NCI-H774 (cell line): ENCODE measurements at places on chromosomes 5 and 9.

GRCh38 chr9:123246534-123246933, 21.9 kb downstream of the STRBP start:
- DNase-seq, result no peak

DNA sequence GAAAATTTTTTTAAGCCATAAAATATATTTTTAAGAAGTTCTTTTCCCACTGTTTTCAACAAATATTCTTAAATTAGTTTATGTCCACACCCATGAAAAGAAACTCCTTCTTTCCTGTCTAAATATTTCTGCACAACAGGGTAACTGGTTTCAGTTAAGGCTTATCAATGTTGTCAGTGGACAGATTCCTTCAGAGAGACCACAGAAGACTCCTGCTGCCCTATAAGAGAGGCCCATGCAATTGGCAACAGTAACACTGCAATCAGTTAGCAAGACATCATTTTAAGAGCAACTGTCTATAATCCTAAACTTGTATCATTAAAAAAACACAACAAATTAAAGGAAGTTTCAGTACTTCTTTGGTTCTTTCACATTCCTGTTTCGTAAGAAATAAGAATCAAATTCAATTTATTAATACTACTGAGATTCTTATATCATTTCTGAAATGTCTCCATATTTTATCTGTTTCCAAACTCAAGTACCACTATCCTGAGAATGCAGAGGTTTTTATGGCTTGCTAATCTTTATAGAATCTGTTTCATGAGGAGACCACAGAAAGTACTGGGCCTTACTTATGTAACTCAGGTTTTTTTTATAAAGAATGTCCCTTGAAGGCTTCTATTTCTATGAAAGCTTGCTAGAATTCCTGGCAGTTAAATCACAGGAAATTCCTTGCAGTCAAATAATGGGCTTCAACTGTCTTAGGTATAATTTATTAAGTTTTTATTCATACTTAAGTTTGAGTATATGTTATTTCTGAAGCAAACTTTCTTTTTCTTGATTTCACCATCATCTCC, 240.2 kb downstream of the RFX3 start:
- no peak for DNase-seq

GRCh38 chr5:124584991-124585715, 161.3 kb downstream of the ZNF608 start:
- no peak for DNase-seq

DNA sequence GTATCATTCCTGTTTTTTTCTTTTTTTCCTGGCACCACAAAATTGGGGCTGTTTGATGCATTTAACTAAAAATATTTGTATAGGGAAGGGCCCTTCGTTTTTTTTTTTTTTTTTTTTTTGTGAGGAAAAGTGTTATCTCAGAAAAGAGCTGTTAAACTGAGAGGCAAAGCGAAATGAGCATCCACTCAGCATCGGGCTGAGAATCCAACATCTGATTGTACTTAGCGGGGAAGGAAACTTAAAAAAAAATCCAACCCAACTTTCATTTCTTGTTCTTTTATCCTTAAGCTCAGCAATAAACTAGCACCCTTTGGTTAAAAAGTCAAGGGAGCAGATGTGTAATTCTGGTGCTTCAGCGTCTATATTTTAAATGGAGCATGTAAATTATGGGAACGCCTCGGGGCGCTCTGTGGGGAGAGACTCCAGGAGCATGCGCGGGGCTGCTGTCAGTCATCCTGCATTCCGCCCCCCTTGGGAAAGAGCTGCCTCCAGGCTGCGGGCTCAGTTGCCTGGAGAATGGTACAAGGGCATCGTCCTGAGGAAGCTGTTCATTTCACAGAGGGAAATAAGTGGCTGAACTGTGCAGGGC, 33.3 kb downstream of the DMRT2 start:
- no peak for DNase-seq

DNA sequence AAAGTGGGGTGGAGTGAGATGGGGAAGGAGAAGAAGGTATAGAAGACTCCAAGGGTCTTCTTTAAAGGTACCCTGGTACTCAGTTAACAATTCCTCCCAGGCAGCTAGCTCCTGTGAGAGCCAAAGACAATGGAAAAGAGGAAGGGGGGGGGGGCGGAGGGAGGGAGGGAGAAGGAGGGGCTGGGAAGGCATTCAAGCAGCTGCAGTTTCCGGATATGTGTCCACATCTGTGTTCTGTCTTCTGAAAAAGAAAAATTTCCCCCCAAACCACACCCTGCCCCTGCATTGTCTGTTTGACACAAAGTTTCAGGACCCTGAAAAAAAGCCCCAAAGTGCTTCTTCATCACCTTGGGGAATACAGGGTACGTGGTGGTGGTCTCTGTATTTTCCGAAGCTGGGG, 11.1 kb downstream of the SPRY4 start:
- DNase-seq, result no peak

DNA sequence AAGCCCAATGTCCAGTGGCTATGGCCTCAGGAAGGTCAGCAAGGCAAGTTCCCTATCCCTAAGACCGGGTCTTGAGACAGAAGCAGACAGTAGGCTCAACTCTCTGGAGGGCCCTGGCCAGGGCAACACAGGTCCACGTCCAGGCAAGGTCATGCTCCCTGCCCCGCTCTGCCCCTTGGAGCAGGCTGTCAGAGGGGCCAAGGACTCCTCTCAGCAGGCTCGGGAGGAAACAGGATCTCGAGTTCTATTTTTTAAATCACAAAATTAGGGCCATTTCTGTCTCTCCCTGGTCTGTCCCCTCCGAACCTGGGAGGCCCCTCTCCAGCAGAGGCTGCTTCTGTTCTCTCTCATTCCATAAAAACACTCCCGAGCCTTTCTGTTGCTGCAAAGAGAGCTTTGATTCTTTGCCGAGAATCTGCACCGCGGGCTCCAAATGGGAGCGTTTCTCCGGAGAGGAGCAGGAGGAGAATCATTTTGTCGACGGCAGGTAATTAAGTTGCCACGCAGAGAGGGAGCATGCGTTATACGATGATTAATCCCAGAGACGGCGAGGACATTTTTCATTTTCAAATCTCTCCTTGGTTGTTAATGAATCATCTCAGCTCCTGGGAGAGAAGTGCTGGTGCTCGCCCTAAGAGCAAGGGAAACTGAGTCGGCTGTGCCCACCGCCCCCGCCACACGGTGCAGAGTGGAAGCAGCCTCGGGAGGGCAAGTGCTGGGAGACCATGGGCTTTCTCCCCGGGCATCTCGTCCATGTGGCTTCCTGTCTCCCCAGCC, 24.5 kb upstream of the FCN1 start:
- DNase-seq, result no peak

GRCh38 chr5:9350301-9350797, 195.5 kb downstream of the SEMA5A start:
- DNase-seq, result no peak

- DNase-seq, result no peak
These were observed 265.8 kb upstream of the IRX4 start for GRCh38 chr5:2148312-2149194.

DNA sequence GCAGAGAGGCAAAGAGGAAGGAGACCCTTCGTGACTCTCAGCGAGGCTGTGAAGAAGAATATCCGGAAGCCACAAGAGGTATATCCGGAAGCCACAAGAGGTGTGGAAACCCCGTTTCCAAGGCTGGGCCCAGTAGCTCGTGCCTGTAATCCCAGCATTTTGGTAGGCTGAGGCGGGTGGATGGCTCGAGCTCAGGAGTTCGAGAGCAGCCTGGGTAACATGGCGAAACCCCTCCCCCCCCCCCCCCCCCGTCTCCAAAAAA, 612 bp upstream of the BBLN start:
- DNase-seq, result no peak

- no peak for DNase-seq
These were observed 35.3 kb upstream of the SMARCA2 start for GRCh38 chr9:1979741-1980367.

GRCh38 chr5:12870872-12871539, 966.8 kb upstream of the CTNND2 start:
- no peak for DNase-seq
